Adrenal gland (tissue), 19 donors: ENCODE measurements at places on chromosomes 3 and 15. TPM values are rescaled to one million over a fixed set of nuclear protein-coding genes. Genes with fewer than 3 reads are reported as not detected.

GRCh38 chr15:33104212-33104611 is 90.3 kb downstream of the FMN1 start:
- H3K36me3 ChIP-seq = no peaks in the 10 kb centered on the region
- no peak overlapping the region for H3K4me3 ChIP-seq
- H3K4me1 ChIP-seq = no peaks in the 10 kb centered on the region
- H3K27me3 ChIP-seq = no peaks in the 10 kb centered on the region

- H3K36me3 ChIP-seq = no peaks in the 10 kb centered on the region
- peak overlapping the region; percentile 82 for H3K27ac ChIP-seq
- no peak overlapping the region for H3K4me3 ChIP-seq
- no peak for DNase-seq
- no peaks in the 10 kb centered on the region for H3K27me3 ChIP-seq
These were observed 34.8 kb downstream of the EHD4 start for GRCh38 chr15:41937568-41937923.

DNA sequence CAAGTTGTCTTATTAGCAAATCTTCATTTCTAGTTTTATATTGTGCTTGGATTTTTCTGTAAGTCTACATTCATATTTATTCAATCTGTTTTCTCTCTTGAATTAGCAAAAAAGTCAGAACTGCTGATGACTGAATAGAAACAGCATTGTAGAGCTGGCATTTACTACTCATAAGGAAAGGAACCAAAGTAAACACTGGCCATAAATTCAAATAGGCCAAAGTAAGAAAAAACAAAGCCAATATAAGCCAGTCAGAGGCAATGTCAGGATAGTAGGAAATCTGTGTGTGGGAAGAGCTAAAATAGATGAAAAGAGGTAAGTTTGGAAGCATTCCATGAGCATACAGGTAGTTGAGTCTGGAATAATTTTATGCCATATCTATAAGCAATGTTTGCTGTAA is 307.2 kb upstream of the SLITRK3 start:
- H3K4me1 ChIP-seq = no peaks in the 10 kb centered on the region
- H3K27me3 ChIP-seq = no peaks in the 10 kb centered on the region

APEH gene
- total RNA-seq = 128 TPM

EHD4 gene
- 15.4 TPM for total RNA-seq

SH2D7 gene
- not detected for total RNA-seq
